Activated T-cell treated with anti-CD3 and anti-CD28 coated beads for 48 hours (primary cell): ENCODE measurements at places on chromosomes 13 and 19.

- DNase-seq = no peak
Measured at GRCh38 chr13:65892859-65893258, 1337.3 kb downstream of the PCDH9 start.

DNA sequence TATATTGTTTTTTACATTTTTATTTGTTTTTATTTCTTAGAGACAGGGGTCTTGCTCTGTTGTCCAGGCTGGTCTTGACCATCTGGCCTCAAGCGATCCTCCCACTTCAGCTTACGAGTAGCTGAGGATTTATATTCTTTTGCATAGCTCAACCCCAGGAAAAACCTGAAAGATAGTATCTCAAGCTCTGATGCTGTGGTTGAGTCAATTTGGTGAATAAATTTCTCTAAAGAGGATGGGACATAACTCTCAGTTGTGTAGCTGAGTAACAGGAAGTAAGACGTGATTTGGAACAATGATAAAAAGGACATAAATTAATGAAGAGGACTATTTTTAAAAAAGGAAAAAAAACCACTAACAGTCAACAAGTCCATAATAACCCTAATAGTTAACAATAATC, 79.8 kb upstream of the TNFSF11 start:
- no peak for DNase-seq

DNA sequence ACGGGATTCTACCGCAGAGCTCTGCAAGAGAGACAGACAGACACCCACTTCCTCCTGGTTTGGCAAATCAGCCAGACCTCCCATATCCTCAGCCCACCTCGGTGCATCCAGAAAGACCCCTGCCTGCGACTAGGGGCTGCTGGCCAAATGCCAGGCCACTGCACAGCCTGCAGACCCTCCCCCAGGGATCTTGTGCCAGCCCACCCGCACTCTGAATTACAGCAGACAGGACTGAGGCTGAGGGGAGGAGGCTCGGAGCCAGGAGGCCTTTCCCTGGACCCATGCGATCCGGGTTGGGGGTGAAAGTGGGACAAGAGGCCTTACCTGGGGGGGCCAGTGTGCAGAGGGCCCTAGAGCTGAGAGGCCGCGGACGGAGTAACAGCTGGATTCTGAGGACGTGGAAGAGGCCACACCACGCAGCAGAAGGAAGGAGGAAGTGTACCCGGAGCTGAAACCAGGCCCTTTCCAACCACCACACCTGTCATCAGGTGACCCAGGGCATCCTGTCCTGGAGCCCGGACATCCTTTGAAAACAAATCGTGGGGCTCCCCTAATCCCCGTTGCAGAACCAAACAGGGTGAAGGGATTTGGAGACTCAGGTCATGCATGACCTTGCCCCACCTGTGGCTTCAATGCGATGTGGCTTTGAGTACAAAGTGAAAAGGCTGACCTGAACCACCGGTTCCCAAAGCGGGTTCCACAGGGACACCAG, 993 bp downstream of the FUT6 start:
- no peak for DNase-seq

DNA sequence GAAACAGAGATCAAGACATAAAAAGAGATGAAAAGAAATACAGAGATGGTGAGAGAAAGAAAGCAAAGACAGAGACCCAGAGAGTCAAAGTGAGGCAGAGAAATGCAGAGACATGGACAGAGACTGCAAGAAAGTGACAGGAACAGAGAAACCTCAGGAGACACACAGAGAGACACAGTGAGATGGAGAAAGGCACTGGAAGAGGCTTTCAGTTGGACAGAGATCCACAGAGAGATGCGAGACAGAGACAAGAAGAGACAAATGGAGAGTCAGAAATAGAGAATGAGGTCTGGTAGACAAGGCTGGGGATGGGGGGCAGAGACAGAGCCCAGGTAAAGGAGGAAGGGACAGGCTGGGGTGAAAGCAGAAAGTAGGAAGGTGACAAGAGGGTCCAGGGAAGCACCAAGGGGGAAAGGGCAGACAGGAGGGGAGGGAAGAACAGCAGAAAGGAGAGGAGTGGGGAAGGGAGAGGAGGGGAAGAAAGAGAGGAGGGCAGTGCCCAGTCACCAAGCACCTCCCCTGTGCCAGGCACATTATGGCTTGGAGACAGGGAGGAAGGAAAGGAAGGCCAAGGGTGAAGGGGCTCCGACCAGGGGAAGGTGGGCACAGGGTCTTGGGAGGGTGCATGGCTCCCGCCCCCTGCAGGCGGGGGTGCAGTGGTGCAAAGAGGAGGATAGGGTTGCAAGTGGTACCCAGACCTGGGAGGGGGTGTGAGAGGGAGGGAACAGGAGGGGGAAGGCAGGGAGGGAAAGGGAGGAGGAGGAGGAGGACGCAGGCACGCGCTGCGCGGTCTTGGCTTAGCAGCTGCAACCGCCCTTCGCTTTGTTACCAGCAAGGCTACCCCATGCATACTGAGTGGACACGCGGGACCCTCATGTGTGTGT, 38.4 kb downstream of the DEDD2 start:
- DNase-seq = no peak

DNA sequence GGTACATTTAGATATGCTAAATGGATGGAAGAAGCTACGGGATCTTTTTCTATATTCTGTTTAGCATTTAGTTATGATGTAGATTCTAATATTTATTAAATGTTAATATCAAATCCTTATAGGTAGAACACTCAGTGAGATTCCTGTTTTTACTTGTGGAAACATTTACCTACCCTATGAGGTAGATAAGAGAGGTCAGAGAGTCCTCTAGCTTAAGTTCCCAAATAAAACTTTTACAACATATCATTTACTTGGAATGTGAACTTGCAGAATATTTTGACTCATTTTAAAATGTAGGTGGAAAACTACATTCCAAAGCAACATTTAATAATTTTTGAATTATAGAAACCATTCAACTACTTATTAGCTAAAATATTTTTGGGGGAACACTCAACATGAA, 63.7 kb downstream of the UBL3 start:
- no peak for DNase-seq

DNA sequence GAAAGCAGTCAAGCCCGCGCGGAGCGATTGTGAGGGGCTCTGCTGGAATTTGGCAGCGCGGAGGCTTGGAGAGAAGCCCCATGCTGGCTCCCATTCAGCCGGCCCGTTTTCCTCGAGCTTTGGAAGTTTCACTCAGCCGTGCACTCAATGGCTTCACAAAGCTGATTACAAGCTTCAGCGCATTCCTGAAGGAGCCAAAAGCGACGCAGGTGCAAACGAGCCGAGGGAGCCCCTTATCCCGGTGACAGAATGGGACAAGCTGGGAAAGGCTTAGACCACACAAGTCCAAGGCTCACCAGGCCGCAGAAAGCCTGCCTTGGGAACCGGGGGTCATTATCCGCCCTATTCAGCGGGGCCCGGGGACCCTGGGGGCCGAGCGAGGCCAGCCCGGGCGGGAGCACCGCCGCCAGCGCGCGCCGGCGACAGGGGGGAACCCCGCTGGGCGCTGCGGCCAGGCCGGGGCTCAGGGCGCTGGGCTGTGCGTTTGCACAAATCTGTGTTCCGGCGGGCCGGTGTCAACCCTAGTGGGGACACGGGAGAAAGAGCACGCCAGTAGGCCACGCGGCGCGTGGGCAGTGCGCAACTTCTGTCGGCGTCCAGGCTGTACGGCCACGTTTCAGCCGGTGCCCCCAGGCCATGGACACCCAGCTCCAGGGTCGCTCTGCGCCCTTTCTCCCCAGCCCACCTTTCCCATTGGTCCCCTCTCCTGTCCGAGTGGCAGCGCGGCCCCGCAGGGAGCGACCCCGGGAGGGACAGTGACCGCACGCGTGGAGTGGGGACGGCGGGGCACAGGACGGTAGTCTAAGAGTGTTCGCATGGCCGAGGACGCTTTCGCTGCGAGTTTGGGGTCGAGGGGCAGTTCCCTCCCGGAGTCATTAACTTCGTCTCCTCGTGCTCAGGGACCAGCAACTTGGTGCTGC, 37.3 kb downstream of the SOX1 start:
- no peak for DNase-seq

GRCh38 chr19:12782174-12782423, 6.7 kb upstream of the HOOK2 start:
- DNase-seq = no peak

- DNase-seq = no peak
Measured at GRCh38 chr19:47729468-47729798, 15.9 kb upstream of the NOP53 start.
